ENCODE measurements at places on chromosomes 7 and 10.

DNA sequence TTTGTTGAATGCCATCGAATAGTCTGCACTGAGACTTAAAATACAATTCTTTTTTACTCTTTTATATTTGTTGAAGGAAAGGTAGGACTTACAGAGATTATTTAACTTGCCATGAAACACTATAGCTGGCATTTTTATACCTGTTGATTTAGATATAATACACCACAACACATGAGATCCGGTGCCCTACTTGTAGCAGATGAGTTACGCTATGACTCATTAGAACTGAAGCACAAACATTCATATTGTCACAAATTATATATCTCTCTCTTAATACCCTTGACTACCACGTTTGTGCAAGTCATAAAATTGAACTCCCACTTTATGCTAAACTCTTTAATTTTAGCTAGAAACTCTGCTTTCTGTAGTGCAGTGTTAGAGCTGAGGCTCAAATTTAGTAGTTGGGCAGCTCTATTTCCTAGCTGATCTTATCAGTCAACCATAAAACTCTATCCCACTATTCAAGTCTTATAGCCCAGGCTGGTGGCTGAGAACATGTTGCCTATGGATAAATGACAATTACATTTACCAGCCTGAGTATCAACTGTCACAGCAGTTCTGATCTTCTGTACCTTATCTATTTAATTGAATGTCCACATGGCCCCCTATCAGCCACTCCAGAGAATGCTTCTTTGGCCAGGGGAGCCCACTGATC is 137.4 kb upstream of the SEMA3D start:
- DNase-seq, result no peak

DNA sequence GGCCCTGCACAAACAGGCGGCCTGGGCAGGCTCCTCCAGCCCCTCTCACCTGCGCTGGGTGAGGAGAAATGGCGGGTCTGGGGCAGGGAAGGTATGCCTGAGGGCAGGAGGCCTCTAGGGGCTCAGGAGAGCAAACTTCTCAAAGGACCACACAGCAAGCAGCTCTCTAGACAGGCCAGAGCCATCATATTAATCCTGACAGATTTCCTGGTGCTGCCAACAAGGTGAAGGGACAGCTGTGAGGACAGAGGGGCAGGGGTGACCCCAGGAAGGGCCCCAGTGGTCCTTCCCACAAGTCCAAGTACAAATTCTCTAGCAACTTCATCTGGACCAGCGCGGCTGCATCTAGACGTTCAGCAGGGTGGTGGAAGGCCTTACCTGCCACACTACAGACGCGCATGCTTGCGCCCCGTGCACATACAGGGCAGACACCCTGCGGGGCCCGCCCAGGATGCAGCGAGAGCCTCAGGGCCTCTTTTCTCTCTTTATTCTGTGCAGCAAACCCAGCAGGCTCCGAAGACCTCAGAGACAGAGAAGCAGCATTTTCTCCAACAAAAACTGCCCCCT is 62.1 kb downstream of the ZRANB1 start:
- no peak for DNase-seq

DNA sequence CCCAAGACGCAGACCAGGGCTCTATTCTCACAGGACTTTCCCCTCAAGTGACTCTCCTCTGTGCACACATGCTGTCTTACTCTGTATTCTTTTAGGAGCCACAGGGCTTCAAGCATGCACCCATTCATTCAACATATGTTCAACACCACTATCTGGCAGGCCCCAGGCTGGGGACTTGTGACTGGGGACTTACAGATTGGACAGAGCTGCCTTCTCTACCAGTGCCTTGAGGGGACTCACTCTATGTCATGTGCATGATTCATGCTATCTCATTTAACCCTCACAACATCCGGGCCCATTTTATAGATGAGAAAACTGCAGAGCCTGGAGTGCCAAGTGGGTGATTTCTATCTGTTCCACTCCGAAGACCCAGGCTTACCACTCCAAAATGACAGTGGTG is 34.3 kb downstream of the MYL10 start:
- DNase-seq, result no peak

DNA sequence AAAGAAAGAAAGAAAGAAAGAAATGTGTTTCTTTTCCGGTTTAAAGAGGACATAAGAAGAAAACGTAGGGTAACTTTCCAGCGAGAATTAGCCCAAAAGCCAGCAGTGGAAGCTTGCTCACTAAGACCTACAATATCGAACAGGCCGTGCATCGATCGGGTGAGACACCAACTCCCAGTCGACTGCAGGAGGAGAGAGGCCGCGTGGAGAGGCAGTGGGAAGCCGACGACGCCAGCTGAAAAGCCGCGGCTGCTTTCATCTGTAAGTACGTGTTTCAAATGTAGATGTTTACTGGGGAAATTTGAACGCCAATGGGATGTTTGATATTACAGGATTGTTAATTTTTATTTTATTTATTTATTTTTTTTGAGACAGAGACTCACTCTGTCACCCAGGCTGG is 28.6 kb upstream of the GIMAP8 start:
- DNase-seq, result no peak

- no peak for DNase-seq
Measured at GRCh38 chr7:139523968-139524815, 707 bp downstream of the CLEC2L start.

DNA sequence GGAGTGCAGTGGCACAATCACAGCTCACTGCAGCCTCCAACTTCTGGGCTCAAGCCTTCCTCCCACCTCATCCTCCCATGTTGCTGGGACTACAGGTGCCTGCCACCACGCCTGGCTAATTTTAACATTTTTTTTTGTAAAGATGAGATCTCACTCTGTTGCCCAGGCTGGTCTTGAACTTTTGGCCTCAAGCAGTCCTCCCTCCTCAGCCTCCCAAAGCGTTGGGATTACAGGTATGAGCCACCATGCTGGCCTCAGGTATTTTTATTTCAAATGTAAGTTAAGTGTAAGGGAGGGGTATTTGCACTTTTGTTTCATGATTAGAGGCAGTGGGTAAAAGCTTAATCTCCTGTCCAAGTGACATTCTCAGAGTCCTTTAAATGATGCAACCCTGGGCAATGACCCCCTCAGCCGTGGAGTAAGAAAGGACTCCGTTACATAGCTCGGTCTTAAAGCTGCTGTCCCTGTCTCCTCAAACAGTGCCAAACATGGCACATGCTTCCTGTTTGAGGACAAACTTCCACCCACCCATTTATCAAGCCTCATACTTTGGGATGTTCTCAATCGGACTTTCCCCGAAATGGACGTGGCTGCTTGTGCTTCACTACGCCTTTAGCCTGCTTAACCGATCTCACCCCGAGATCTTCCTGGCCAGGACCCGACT is 296.1 kb downstream of the BAMBI start:
- DNase-seq, result no peak

GRCh38 chr7:123573341-123573740 is 15.7 kb upstream of the NDUFA5 start:
- no peak for DNase-seq

DNA sequence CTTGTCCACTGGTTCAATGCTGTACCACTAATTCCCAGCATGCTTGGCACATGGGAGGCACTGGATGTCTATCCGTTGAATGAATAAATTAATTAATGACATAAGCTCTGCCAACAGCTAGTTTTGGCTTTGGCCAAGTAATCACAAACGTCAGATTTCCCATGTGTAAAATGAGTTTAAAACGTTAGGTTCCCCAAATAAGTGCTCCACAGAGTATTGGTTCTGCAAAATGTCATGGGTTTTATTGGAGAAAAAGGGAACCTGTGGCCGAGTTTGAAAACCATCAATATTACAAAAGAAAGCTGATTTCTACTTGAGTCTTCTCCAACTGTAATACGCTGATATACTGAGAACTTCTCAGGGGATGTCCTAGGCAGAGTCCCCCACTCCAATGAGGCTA is 23.2 kb downstream of the ELMO1 start:
- DNase-seq, result no peak

DNA sequence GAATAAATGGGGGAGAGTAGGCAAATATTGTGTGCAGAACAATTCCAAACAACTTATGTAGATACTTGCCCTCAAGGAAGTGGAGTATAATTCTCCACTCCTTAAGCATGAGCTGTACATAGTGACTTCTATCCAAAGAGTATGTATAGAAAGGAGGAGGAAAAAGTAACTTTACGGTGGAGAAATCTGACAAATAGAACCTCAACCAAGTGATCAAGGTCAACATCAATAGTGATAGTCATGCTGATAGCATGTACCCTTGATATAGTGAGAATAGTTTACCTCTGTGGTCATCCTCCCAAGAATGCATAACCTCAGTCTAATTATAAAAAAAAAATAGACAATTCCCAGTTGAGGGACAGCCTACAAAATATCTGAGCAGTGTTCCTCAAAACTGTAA is 89.1 kb upstream of the NANOS1 start:
- no peak for DNase-seq

DNA sequence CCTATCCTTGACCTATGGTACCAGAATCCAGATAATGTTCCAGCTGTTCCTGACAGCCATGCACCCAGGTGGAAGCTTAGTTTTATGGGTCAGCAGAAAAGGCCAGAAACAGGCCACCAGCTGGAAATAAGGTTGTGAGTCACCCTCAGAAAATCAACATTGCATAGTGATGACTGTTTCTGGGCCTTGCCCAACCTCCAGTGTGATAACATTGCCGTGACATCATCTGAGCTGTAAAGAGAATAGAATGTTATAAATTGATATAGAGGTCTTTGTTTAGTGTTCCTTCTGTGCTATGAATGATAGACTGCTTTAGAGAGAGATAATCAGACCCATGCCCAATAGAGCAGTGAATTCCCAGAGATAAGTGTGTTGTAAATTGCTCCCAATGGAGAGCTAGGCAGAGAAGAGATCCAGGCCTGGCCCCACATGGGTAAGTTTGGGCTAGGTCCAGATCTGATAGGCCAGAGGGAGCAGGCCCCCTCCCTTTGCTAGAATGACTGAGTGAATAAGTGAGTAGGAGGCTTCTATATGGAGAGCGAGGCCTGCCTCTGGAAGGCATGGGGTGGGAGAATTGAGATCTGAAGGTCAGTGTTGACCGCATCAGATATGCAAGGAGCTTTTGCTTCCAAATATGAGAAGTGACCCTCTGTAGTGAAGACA is 14.2 kb upstream of the HPS1 start:
- DNase-seq, result peak; percentile 84

DNA sequence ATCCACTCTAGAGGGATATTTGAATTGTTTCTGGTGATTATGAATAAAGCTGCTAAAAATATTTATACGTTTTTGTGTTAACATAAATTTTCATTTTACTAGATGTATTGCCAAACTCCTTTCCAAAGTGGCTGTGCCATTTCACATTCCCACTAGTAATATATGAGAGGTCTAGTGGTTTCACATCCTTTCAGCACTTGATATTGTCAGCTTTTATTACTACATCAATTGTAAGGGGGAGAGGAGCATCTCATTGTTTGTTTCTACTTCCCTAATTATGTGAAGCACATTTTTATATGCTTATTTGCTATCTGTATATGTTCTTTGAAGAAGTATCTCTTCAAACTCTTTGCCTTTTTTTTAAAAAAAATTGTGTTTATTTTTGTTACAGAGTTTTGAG is 184.5 kb downstream of the ADK start:
- DNase-seq, result no peak

- no peak for DNase-seq
Measured at GRCh38 chr10:4767033-4767814, 58.8 kb upstream of the AKR1E2 start.

DNA sequence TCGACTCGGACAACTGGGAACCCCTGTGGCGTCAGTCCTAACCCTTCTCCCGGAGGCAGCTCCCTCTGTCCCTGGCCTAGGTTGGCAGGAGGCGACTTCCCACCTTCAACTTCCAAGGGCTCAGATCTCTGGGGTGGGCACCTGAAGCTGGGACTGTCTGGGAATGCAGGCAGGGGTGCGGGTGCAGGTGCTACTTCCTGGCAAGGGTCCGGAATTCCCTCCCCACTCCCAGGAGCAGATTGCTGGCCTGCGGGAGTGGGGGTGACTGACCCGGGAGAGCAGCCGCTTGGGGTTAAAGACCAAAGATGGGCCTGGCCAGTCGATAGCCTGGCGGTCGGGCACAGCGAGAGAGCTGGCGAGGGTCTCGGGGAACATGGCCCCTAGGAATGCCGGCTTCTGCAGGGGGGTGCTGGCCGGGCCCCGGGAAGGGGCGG is 387 bp downstream of the EPHA1 start:
- no peak for DNase-seq

GRCh38 chr10:36499693-36500092 is 625.7 kb upstream of the ANKRD30A start:
- no peak for DNase-seq

DNA sequence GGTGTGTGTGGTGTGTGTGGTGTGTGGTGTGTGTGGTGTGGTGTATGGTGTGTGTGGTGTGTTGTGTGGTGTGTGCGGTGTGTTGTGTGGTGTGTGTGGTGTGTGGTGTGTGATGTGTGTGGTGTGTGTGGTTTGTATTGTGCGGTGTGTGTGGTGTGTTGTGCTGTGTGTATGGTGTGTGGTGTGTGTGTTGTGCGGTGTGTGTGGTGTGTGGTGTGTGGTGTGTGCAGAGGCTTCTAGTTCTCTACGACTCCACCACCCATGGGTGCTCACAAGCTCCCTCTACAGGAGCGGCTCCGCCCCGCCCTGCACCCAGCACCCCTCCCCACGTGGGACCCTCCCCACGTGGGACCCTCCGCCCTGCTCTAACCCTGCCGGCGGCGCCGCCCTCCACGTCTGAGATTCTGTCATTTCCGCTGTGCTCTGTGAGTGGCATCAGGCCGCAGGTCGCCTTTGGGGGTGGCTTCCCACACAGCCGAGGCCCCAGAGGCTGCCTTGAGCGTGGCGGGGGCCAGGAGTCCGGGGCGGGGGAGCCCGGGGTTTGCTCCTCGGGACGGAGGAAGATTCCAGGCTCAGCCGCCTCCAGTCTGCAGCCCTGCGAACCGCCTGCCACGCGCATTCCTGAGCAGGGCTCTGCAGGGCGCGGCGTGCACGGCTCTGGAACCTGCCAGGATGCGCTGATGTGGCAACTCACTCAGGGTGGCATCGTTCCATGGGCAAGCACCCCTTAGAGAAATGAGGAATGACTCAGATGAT is 37.0 kb upstream of the DNAJB6 start:
- DNase-seq, result no peak

DNA sequence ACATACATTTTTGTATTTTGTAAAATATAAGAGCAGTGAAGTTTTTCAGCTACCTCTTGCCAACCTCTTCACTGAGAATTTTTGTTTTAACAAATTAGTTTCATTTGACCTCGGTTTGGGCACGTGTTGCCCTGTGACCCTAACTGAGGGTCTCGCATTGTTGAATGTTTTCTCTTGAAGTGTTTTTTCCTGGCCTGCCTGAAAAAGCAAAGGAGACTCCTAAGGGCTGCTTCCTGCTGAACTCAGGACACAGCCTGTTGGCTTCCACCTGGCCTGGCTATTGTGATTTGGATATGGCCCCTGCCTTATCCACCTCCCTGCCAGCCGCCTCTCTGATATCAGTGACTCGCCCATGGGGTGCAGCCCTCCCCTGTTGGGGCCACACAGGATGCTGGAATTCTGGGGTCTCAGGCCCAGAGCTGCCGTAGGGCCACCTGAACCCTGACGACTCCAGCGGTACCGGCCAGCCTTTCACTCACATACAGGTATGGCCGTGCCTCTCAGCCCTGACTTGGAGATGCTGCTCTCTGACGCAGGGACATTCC is 58.8 kb upstream of the AQP1 start:
- no peak for DNase-seq

- no peak for DNase-seq
Measured at GRCh38 chr7:106285855-106286492, 1.2 kb upstream of the NAMPT start.

- no peak for DNase-seq
Measured at GRCh38 chr7:16644157-16644556, 1.4 kb downstream of the ANKMY2 start.

All from CMK (cell line).